ENCODE measurements at places on chromosomes 12 and 14.

DNA sequence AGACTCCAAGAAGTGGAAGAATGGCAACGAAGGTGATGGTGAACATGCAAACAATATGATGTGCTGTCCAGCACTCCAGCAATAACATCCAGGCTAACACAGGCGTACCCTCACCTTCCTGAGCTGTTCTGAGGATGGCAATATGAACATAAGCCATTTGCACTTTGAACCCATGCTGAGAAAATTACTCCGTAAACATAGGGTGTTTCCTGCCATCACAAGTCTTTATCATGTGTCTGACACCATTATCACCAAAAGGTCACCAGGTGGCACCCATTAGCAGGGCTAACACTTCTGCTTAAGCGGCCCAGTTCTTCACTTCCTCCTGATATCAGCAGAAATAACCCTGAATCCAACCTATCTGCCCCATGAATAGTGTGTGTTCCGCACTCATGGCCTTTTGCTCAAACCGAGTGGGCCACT is 482.8 kb downstream of the MED13L start:
- DNase-seq: no peak

GRCh38 chr14:89221109-89221810 is 195.8 kb downstream of the FOXN3 start:
- DNase-seq: peak; percentile 66

DNA sequence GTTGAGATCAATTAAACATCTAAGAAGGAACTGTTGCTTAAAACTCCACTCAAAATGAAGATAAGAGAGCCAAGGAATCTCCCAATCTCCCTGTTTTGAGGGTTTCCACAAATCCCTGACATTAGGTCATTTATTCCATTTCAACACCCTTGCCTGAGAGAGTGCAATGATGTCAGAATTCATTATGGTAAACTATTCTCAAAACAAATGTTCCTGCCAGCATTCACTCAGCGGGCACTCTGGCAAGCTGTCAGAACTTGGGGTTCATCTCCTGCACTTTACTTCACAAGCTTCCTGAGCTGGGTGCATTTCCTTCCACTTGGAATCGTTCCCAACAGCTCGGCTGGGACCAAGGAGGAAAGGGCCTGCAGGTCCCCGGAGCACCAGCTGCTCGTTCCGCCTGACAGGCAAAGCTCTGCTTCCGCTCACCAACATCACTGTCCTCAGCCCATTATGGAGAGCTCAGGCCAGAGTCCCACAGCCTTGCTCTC is 117.8 kb downstream of the TTC7B start:
- DNase-seq: peak; percentile 91

- no peak for DNase-seq
Measured at GRCh38 chr12:125255935-125256633, 190.8 kb downstream of the AACS start.

DNA sequence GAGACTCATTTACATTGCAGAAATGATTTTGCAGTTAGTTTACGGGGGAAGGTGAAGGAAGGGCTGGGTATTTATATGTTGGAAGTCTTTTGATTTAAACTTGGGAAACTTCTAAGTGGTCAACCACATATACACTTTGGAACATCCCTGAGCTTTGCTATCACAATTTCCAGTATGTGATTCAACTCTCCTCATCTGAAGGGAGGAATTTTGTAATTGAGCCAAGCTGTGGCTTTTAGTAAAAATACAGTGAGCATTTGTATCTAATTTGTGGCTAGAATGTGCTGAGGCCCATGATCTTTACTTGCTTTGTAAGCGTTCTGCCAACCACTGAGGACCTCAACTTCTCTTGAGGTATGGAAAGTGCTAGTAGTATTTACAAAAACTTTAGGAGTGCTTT is 235.0 kb upstream of the PDZRN4 start:
- DNase-seq: peak; percentile 85

- no peak for DNase-seq
Measured at GRCh38 chr12:106157802-106158201, 19.0 kb upstream of the NUAK1 start.

- no peak for DNase-seq
Measured at GRCh38 chr12:124229520-124229919, 65.4 kb upstream of the RFLNA start.

DNA sequence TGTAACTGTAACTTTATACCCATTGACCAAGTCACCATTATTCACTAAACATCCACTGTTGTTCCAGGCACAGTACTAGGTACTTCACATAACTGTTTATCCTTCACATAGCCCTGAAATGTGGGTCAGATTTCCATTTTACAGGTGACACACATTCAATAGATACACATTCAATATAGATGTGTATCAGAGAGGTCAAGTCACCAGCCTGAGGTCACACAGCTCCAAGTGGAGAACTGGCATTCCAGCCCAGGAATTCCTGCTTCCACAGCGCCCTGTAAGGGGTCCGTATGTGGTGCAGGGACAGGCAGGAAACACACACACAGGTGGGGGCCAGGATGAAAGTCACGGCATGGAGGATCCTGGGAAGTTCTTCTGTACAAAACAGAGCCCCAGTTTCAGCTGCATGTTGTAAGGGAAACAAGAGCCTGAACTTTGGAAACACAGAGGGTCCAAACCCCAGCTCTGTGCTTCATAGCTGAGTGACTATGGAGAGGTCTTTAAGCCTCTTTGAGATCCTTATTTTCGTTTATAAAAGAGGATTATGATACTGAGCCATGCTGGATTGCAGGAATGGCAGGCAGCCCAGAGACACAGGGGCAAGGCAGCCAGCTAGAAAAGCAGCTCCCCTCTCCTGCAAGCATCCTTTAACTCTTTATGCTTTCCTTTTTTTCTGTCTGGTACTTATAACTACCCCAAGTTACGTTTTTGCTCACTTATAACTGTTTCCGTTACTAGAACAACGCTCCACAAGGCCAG is 50.3 kb upstream of the DICER1 start:
- DNase-seq: no peak

GRCh38 chr14:66045572-66046021 is 440.6 kb upstream of the CCDC196 start:
- peak; percentile 56 for DNase-seq

GRCh38 chr14:92207012-92207927 is 85.5 kb downstream of the CPSF2 start:
- DNase-seq: no peak

All from astrocyte of the hippocampus (primary cell).